ENCODE measurements at places on chromosomes 16 and 17.
A peak's percentile ranks its signal among the peaks of the same experiment; 100 is the strongest.

DNA sequence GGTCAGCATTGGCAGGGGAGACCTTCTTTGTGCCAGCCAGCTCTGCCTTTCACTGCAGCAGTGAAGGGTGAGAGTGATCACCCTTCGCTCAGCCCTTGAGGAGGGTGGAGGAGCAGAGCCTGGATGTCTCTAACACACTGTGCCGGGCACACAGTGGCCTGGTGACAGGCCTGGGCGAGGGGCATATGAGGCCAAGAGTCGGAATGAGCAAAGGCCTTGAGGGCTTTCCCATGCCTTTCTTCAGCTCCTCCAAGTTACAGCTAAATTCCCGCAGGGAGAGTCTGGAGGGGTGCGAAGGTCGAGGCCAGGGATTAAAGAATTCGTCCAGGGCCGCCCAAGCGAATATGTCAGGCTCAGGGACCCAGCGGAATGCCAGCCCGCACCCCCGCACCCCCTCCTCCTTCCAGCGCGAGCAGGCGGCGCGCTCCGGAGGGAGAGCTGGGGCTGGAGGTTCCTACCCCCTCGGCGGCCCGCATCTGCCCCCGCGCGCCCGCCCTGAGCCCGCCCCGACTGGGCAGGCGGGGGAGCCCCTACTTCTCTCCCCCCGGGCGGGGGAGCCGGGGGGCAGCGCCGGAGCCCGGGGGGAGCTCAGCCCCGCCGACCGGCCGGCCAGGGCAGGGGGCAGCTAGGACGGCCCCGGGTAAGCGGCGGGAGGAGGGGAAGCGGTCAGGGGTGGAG, at the start of gene RASL10B:
RASL10B (plus strand) TSS at position 401 of the 678 bp plus-strand sequence. CDS start 3,546 bp downstream, outside the sequence.
- ATAC-seq, result peak; percentile 87

GRCh38 chr17:7141824-7142223, 27.2 kb upstream of the ASGR2 start:
- ATAC-seq, result no peak

- no peak for ATAC-seq
Observed at GRCh38 chr16:85301231-85301630, 189.0 kb upstream of the CIBAR2 start.

GRCh38 chr17:28426081-28426519, 20.1 kb upstream of the SLC46A1 start:
- ATAC-seq, result peak; percentile 76

DNA sequence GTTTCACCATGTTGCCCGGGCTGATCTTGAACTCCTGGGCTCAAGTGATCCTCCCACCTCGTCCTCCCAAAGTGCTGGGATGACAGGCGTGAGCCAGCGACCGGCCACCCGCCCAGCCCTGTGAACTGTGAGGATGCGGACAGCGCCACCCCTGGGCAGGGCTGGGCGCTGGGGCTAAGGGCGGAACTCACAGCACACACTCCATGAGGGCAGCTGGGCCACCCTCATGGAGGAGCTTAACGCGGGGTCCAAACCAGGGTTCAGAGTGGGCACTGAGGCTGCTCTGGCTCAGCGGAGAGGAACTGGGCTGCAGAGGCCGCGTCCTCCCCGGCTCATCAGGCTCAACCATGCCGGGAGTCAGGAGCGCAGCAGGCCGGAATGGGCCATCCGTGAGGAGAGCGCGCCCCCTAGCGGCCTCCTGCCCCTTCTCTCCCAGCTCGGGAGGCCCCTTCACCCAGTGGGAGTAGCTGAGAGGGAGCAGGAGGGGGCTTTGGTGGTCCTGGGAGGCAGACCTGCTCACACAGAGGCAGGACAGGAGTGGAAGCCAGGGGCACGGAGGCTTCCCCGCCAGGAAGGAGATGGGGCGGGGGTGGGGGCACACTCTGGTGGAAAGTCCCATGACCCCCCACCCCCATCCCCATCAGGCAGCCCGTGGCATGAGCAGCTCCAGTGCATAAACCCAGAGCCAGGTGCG, 13.8 kb downstream of the CORO7 start:
- ATAC-seq, result peak; percentile 96

DNA sequence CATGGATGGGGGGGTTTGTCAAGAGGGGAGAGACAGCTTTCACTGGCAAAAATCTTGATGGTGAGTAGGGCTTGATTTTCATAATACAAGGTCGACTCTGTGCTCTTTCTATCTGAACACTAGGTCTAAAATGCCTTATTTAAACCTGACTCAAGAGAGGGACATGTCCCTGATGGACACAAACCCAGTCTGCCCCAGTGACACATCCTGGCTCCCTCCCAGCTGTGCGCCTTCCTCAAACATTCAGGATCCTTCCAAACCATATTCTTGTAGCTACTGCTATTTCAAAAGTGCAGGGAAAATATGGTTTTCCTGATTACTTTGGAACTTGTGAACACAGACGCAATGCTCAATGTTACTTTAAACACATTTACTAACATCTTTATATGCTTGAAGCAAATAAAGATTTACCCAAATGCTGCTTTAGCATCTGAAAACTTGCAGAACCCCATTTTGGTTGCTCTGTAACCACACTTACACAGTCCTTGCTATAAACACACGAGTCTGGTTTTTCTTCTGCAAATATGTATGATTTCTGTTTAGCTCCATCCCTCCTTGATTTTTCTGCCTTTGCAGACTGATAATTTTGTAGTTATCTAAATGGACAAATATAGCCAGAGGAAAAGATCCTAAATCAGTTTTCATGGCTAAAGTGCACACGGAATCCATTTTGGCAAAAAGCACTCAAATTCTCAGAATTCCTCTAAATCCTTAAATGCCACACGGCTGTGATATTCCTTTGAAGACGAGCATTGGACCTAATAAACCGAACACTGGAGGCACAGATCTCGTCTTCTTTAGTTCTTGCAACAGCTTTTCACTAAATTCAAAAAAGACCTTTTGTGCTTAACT, 499.9 kb upstream of the ZFHX3 start:
- ATAC-seq, result no peak

Data from motor neuron (in vitro differentiated cells).